ENCODE measurements at places on chromosomes 11 and 22. TPM values are rescaled to one million over a fixed set of nuclear protein-coding genes. Genes with fewer than 3 reads are reported as not detected.

DNA sequence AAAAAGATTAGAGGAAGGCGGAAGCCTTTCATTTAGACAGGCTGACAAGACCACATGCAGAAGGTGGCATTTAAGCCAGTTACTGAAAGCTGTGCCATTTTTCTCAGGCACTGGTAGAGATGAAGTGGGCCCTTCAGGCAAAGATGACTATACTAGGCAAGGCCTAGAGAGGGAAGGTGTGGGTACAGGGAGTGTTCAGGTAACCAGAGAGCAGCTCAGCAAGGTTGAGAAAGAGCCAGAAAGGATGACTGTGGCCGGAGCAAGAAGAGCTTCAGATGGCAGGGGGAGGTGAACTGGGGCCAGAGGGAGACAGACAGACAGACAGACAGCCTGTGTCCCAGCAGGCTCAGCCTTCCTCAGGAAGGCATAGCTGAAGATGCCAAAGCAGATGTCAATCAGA, 88.1 kb upstream of the NARS2 start:
- no peak overlapping the region for H3K4me3 ChIP-seq
- DNase-seq, result no peak
- no peak overlapping the region for H3K27ac ChIP-seq

MRGPRX3 gene
- total RNA-seq, result not detected

RASL10A gene
- not detected for total RNA-seq

DNA sequence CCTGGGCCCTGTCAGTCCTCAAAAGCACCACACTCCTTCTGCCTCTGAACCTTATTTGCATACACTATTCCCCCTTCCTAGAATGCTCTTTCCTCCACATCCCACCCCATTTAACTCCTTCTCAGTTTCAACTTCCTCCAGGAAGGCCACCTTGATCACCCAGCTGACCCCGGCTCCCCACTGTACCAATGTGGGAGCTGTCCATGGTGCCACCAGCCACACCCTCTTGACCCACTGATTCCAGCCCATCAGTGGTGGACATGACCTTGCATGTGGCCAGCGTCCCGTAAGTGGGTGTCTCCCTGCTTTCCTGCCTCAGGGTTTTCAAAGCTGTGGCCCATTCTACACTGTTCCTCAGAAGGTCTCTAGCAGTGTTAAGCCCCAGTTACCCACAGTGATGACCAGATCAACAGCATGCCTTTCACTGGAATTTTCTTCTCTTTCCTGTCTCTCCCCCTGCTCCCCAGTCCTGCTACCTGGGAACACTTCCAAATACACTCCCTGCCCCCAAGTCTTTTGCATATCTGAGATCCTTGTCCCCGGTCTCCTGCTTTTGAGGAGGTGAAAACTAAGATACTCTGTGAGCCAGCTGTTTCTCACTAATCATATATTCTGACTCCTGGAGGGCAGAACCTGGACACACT, 346.6 kb downstream of the MN1 start:
- H3K36me3 ChIP-seq, result no peaks in the 10 kb centered on the region
- no peak for DNase-seq
- peaks cover 1% of the 10 kb centered on the region for H3K27me3 ChIP-seq
- no peak overlapping the region for H3K4me3 ChIP-seq

GRCh38 chr11:130940706-130941105, 24.4 kb upstream of the SNX19 start:
- peak; percentile 29 for DNase-seq
- no peaks in the 10 kb centered on the region for H3K4me1 ChIP-seq
- no peaks in the 10 kb centered on the region for H3K27me3 ChIP-seq
- no peak overlapping the region for H3K27ac ChIP-seq
- H3K36me3 ChIP-seq, result no peaks in the 10 kb centered on the region

NCAM1 gene
- total RNA-seq, result not detected

MRGPRF gene
- 6.3 TPM for total RNA-seq

C11orf68 gene
- total RNA-seq, result 19.4 TPM

GRCh38 chr11:67286621-67287333, 2.3 kb upstream of the ANKRD13D start:
- no peak for DNase-seq
- H3K4me3 ChIP-seq, result no peak overlapping the region
- H3K27me3 ChIP-seq, result no peaks in the 10 kb centered on the region
- peaks cover 57% of the 10 kb centered on the region for H3K36me3 ChIP-seq

DNA sequence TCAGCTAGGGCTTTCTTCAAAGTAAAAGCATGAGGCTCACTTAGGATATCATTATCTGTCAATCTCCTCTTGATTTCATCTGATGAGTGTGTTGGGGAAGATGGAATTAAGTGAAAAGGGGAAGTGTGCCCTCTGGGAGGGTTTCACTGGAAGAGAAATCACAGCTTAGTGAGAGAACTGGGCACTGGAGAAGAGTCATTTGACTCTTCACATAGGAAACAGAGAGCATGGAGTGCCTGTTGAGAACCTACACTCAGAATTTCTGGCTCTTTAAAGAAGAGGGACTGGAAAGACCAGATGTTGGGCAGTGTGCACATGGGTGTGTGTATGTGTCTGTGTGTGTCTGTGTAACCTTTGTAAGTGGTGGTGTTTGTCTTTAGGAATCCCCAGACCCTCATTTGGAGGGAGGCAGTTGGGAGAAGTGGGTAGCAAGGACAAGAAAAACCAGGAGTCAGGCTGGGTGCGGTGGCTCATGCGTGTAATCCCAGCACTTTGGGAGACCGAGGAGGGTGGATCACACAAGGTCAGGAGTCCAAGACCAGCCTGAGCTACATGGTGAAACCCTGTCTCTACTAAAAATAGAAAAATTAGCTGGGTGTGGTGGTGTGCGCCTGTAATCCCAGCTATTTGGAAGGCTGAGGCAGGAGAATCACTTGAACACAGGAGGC, 10.0 kb downstream of the STX3 start:
- no peak overlapping the region for H3K4me3 ChIP-seq
- H3K4me1 ChIP-seq, result no peaks in the 10 kb centered on the region
- no peak overlapping the region for H3K27ac ChIP-seq
- no peaks in the 10 kb centered on the region for H3K36me3 ChIP-seq

DNA sequence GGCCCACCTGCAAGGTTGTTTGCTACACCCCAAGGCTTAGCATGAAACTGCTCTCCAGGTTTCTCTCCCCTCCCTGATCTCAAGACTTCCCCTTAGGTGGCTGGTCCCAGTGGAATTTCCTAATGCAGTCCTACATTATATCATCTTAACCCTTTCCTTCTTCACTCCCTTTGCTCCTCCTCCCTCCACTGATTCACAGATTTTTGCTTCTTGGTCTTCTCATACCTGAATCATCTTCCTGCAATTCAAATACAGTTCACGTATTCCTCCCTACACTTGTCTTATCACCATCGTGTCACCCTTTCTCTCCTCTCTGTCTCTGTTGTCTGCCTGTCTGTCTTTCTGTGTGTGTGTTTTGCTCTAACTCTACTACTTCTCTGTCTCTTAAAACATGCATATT, 17.0 kb downstream of the MMP10 start:
- DNase-seq, result peak; percentile 28
- H3K4me1 ChIP-seq, result 0 out of 2 replicates have a peak, but pooled peaks cover 2% of the 10 kb centered on the region
- H3K36me3 ChIP-seq, result no peaks in the 10 kb centered on the region
- H3K4me3 ChIP-seq, result no peak overlapping the region

DNA sequence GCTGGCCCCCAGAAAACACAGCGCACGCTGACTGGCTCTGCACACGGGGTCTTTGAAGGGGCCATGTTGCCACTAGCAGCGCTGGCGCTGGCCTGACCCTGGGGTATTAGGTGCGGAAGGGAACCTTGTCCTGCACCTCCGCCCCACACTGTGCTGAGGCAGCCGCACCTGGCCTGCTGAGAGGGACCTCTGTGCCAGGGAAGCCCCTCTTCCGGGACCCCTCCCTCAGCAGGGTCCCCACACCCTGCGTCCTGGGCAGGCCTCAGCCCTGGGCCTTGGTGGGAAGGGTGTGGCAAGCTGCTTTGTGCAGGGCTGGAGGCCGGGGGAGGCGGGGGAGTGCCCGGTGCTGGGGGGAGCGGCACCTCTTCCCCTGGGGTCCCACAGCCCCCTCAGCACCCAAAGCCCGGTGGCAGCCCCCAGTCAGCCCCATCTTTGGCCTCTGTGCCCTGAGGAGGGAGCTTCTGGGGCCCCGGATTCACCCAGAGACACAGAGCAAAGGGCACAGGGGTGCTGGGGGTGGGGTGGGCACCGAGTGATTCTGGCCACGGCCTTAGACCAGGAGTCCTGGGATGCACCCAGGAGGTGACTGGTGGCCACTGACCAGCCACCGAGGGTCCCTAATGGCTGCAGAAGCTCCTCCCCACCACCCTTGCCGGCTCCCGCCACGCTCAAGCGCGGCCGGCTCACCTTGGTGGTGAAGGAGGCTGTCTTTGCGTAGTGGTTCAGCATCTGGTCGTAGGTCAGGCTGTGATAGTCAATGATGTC, 11.4 kb downstream of the TTLL8 start:
- H3K4me3 ChIP-seq, result no peak overlapping the region
- H3K27me3 ChIP-seq, result peaks cover 44% of the 10 kb centered on the region
- H3K4me1 ChIP-seq, result no peaks in the 10 kb centered on the region
- no peaks in the 10 kb centered on the region for H3K36me3 ChIP-seq

MS4A12 gene
- not detected for total RNA-seq

- no peaks in the 10 kb centered on the region for H3K36me3 ChIP-seq
- H3K27me3 ChIP-seq, result no peaks in the 10 kb centered on the region
- H3K27ac ChIP-seq, result no peak overlapping the region
- no peaks in the 10 kb centered on the region for H3K4me1 ChIP-seq
These were observed 267.3 kb downstream of the DLG2 start for GRCh38 chr11:85359859-85360258.

DNA sequence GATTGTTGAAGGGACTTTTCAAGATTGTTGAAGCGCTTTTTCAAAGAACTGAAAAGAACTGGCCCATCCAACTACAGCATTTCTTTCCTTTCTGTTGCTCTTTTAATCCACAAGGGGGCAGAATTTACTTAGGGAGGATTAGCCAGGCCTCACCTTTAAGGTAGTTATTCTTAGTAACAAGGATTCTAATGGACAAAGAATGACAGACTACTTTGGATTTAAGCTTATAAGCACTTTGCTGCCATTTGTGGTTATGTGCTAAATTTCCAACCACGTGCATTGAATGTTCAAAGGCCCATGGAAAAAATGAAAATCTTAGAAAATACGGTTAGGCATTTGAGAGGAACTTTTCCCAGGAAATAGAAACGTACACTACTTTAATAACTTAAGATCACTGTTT, 49.5 kb upstream of the HSPA8 start:
- no peak overlapping the region for H3K27ac ChIP-seq
- peak; percentile 65 for DNase-seq
- peaks cover 13% of the 10 kb centered on the region for H3K4me1 ChIP-seq
- peaks cover 32% of the 10 kb centered on the region for H3K36me3 ChIP-seq
- no peak overlapping the region for H3K4me3 ChIP-seq
- no peaks in the 10 kb centered on the region for H3K27me3 ChIP-seq

DNA sequence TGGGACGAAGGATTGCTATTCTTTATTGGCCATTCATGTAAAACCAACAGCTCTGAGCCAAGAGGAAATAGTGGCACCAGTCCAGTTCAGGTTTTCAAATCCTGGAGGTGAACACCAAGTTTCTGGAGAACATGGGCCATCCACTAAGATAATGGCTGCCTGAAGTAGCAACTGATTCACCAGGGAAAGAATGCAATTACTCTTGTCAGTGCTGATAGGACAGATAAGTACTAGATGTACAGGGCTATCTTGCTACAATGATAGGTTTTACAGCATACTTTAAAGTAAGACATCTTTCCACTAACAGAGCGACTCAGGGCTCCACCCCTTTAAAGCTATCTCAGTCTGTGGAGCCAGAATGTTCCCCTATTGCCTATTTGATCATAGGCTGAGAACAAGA, 36.8 kb upstream of the APOA1 start:
- no peak overlapping the region for H3K27ac ChIP-seq
- peak; percentile 43 for DNase-seq

CRYBA4 gene
- total RNA-seq, result not detected

- peaks cover 6% of the 10 kb centered on the region for H3K4me1 ChIP-seq
- H3K27ac ChIP-seq, result no peak overlapping the region
- H3K27me3 ChIP-seq, result peaks cover 6% of the 10 kb centered on the region
- no peak for DNase-seq
- H3K36me3 ChIP-seq, result no peaks in the 10 kb centered on the region
These were observed 23.7 kb upstream of the RPS3 start for GRCh38 chr11:75375626-75376025.

- DNase-seq, result no peak
- H3K4me1 ChIP-seq, result no peaks in the 10 kb centered on the region
- H3K27ac ChIP-seq, result no peak overlapping the region
- no peaks in the 10 kb centered on the region for H3K36me3 ChIP-seq
- peaks cover 78% of the 10 kb centered on the region for H3K27me3 ChIP-seq
- H3K4me3 ChIP-seq, result no peak overlapping the region
These were observed 9.0 kb upstream of the APOBEC3A start for GRCh38 chr22:38948181-38948940.

TRPC6 gene
- 3.1 TPM for total RNA-seq

GRCh38 chr11:134030853-134031252, 38.0 kb upstream of the JAM3 start:
- DNase-seq, result no peak
- no peaks in the 10 kb centered on the region for H3K36me3 ChIP-seq
- peaks cover 55% of the 10 kb centered on the region for H3K27me3 ChIP-seq
- H3K4me1 ChIP-seq, result peaks cover 3% of the 10 kb centered on the region

- no peaks in the 10 kb centered on the region for H3K27me3 ChIP-seq
- DNase-seq, result no peak
- H3K36me3 ChIP-seq, result peaks cover 65% of the 10 kb centered on the region
- H3K4me1 ChIP-seq, result peaks cover 2% of the 10 kb centered on the region
- H3K4me3 ChIP-seq, result no peak overlapping the region
These were observed 11.7 kb downstream of the GUCD1 start for GRCh38 chr22:24543185-24543601.

GTSE1 gene
- total RNA-seq, result 5.9 TPM

STK33 gene
- total RNA-seq, result 2.3 TPM

- peaks cover 6% of the 10 kb centered on the region for H3K27me3 ChIP-seq
- no peak overlapping the region for H3K27ac ChIP-seq
- no peak overlapping the region for H3K4me3 ChIP-seq
- no peaks in the 10 kb centered on the region for H3K36me3 ChIP-seq
- peaks cover 2% of the 10 kb centered on the region for H3K4me1 ChIP-seq
These were observed 4.6 kb downstream of the ETS1 start for GRCh38 chr11:128582496-128583366.

C11orf87 gene
- under 0.01 TPM for total RNA-seq
